NCI-H1105 treated with DMSO at 0.1 percent for 48 hours (cell line): ENCODE measurements at places on chromosomes 16 and 17.

DNA sequence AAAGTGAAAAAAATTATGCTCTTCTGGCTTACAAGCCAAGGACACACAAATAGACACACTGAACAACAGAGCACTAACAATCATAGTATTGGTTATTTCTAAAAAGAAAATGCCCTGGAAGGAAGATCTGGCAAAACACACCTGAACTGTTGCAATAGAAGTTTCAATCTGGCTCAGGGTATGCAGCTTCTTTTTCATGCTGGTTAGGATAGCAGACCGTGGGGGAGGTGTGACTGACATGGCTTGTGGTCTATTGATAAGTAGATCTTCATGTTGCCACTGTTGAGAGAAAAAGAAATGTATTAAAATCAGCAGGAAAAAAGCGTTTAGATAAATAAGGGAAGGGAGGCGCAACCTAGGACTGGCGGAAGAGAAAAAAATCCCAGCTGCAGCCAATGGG lies 26.5 kb upstream of the ARL6IP1 start:
- DNase-seq = no peak

GRCh38 chr16:88701581-88702370 lies 4.4 kb downstream of the RNF166 start:
- DNase-seq = no peak

DNA sequence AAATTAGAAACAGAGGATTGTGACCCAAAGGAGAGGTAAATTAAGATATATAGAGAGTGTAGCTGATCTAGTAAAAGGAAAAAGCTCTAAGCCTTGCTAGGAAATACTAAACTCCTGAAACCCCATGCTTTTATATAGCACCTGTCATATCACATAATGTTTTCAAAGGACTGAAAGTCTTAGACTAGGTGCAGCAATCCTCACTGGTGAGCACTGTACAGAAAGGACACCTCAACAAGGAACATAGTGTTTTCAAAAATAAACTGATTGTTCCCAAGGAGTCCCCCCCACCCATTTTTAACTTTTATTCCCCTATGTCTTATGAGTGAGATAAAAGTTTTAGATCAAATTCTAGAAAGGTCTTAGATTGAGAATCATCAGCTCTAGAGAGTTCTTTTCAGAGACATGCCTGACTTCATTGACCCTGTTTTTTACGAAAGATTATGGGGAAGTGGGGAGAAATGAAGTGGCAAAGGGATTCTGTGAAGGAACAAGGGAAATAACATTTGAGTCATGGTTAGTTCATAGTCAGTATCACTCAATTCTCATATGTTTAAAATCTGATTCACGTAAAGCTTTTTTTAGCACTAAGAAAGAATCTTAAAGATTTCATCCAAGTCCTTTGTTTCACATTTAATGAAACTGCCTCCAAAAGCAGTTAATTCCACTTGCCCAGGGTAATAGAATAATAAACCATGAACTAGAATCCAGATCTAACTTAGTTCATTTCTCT lies 166.4 kb downstream of the CYB561 start:
- no peak for DNase-seq

GRCh38 chr17:29933379-29933778 lies 3.4 kb upstream of the SSH2 start:
- DNase-seq = peak; percentile 13

DNA sequence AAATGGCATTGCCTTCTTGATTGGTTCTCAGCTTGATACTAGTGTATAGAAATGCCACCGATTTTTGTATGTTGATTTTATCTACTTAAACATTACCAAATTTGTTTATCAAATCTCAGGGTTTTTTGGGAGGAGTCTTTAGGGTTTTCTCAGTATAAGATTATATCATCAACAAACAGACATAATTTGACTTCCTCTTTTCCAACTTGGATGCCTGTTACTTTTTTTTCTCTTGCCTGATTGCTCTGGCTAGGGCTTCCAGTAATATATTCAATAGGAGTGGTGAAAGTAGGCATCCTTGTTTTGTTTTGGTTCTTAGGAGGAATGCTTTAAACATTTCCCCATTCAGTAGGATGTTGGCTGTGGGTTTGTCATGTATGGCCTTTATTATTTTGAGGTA lies 29.1 kb downstream of the EFCAB13 start:
- DNase-seq = no peak

GRCh38 chr17:45229681-45230409 lies 8.2 kb downstream of the FMNL1 start:
- DNase-seq = no peak

DNA sequence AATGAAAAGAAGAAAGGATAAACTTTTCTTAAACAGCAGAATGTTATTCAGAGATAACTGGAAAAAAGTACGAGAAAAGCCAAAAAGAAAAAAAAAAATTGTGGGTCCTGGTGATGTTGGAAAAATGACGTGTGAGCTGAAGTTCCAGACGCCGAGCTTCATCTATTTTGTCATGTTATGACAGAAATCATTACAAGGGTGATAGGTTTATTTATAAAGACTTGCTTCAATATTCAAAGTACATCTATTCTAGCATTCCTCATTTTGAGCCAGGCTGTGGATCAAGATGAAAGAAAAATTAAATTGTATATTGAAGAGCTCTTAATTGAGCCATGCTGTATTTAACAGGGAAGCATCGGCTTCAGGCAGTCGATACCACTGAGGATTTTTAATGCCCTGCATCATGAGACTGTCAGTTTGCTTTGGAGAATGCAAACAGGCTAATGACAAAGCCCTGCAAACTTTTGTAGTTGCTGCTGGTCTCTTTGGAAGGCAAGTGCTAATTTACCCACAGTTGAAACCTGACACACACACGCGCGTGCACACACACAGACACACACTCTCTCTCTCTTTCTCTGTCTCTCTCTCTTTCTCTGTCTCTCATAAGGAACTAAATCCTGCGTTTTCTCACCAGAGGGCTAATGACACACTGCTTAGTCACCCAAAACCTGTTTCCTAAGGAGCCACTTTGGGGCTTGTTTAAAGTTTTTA lies 110.7 kb downstream of the WWOX start:
- DNase-seq = no peak

- no peak for DNase-seq
These were observed 71.0 kb downstream of the ABCC12 start for GRCh38 chr16:48084826-48085225.
